A549 treated with dexamethasone at 1 μM for 4 hours (cell line): ENCODE measurements at places on chromosomes 13 and 19. TPM values are rescaled to one million over a fixed set of nuclear protein-coding genes. Genes with fewer than 3 reads are reported as not detected.

The KLK15 gene
- total RNA-seq, result not detected in 5 replicates

The MCOLN1 gene
- 9.6 to 12.8 TPM (median 11.7 TPM) in 5 replicates for total RNA-seq

The PNMA8B gene
- 0.02 TPM in 1 of 5 replicates, not detected in the others for total RNA-seq

The ARHGEF1 gene
- 73.8 to 121 TPM (median 110 TPM) in 5 replicates for total RNA-seq

The TSEN34 gene
- 77.5 to 116 TPM (median 107 TPM) in 5 replicates for total RNA-seq

The C1QTNF9B gene
- total RNA-seq, result not detected in 5 replicates

The ZNF433 gene
- not detected in 5 replicates for total RNA-seq

The B3GNT3 gene
- total RNA-seq, result 3.1 to 5.2 TPM (median 4.9 TPM) in 5 replicates

The FSD1 gene
- 6.7 to 8.0 TPM (median 7.6 TPM) in 5 replicates for total RNA-seq

The SIGLECL1 gene
- 0.08 TPM in 1 of 5 replicates, not detected in the others for total RNA-seq

The ARL11 gene
- not detected in 5 replicates for total RNA-seq

The FBXO17 gene
- 56.0 to 78.7 TPM (median 73.9 TPM) in 5 replicates for total RNA-seq

The HSD17B14 gene
- total RNA-seq, result 12.1 to 15.5 TPM (median 13.1 TPM) in 5 replicates

The C13orf42 gene
- not detected in 5 replicates for total RNA-seq

The KLK1 gene
- total RNA-seq, result 0.13 to 0.20 TPM (median 0.16 TPM) in 3 of 5 replicates, not detected in the others

The CD70 gene
- total RNA-seq, result 13.4 to 21.8 TPM (median 19.0 TPM) in 5 replicates

The SYCN gene
- not detected in 5 replicates for total RNA-seq

The ELOF1 gene
- 97.7 to 116 TPM (median 103 TPM) in 5 replicates for total RNA-seq

The ANKRD24 gene
- total RNA-seq, result 0.21 to 0.34 TPM (median 0.27 TPM) in 5 replicates

The SHANK1 gene
- 0.09 to 0.27 TPM (median 0.22 TPM) in 5 replicates for total RNA-seq

The ZNF667 gene
- not detected in 5 replicates for total RNA-seq

The CCDC61 gene
- 3.4 to 5.8 TPM (median 5.7 TPM) in 5 replicates for total RNA-seq

The KLK4 gene
- total RNA-seq, result 0.11 to 0.13 TPM in 2 of 5 replicates, not detected in the others

The TUBB4A gene
- 5.5 to 8.4 TPM (median 8.1 TPM) in 5 replicates for total RNA-seq

The NTF4 gene
- 0.24 to 0.75 TPM (median 0.67 TPM) in 5 replicates for total RNA-seq

The FCER2 gene
- not detected in 5 replicates for total RNA-seq

The ICAM5 gene
- 0.19 to 0.93 TPM (median 0.81 TPM) in 5 replicates for total RNA-seq

The HTR2A gene
- not detected in 5 replicates for total RNA-seq

The GPR183 gene
- not detected in 5 replicates for total RNA-seq

The HSPH1 gene
- total RNA-seq, result 62.5 to 110 TPM (median 101 TPM) in 5 replicates

The ACP5 gene
- 0.11 to 0.41 TPM (median 0.25 TPM) in 5 replicates for total RNA-seq

The LAIR1 gene
- total RNA-seq, result 0.04 to 0.21 TPM in 2 of 5 replicates, not detected in the others

The LRRC4B gene
- 0.33 to 0.63 TPM (median 0.54 TPM) in 5 replicates for total RNA-seq

The CCDC169 gene
- total RNA-seq, result 0.21 to 0.47 TPM (median 0.33 TPM) in 5 replicates

The RFPL4AL1 gene
- total RNA-seq, result 0.12 to 0.13 TPM in 2 of 5 replicates, not detected in the others

The KLK3 gene
- total RNA-seq, result 0.12 TPM in 1 of 5 replicates, not detected in the others

The GAPDHS gene
- 0.07 to 0.26 TPM (median 0.09 TPM) in 5 replicates for total RNA-seq

The TMEM238 gene
- total RNA-seq, result 2.4 to 7.0 TPM (median 4.2 TPM) in 5 replicates

The NLRP4 gene
- not detected in 5 replicates for total RNA-seq

The CLEC17A gene
- total RNA-seq, result not detected in 5 replicates

The ADGRE2 gene
- total RNA-seq, result 0.43 to 0.93 TPM (median 0.80 TPM) in 5 replicates

The PSG5 gene
- total RNA-seq, result 0.58 to 0.77 TPM (median 0.69 TPM) in 5 replicates

The MBD3L3 gene
- total RNA-seq, result not detected in 5 replicates

The CERS1 gene
- total RNA-seq, result 4.8 to 5.6 TPM (median 5.0 TPM) in 5 replicates

The SULT2A1 gene
- total RNA-seq, result 0.03 to 0.04 TPM in 2 of 5 replicates, not detected in the others

The TTC9B gene
- 0.25 to 0.54 TPM (median 0.32 TPM) in 5 replicates for total RNA-seq

The ZGLP1 gene
- 0.68 to 1.6 TPM (median 1.5 TPM) in 5 replicates for total RNA-seq

The PNMA8C gene
- not detected in 5 replicates for total RNA-seq

The KCNJ14 gene
- total RNA-seq, result 1.1 to 2.1 TPM (median 1.2 TPM) in 5 replicates

The TNNT1 gene
- 124 to 145 TPM (median 127 TPM) in 5 replicates for total RNA-seq

The SERTM1 gene
- not detected in 5 replicates for total RNA-seq

The BST2 gene
- total RNA-seq, result 0.12 to 0.21 TPM (median 0.17 TPM) in 3 of 5 replicates, not detected in the others

The FFAR3 gene
- 0.06 to 0.17 TPM in 2 of 5 replicates, not detected in the others for total RNA-seq

The ZNF544 gene
- 11.2 to 18.7 TPM (median 17.9 TPM) in 5 replicates for total RNA-seq

The FAM124A gene
- total RNA-seq, result 1.3 to 2.7 TPM (median 2.4 TPM) in 5 replicates

The CKM gene
- total RNA-seq, result 0.08 to 0.09 TPM in 2 of 5 replicates, not detected in the others

The TNFSF11 gene
- total RNA-seq, result not detected in 5 replicates

The URAD gene
- total RNA-seq, result not detected in 5 replicates
